ENCODE measurements at places on chromosomes 5 and 9. TPM values are rescaled to one million over a fixed set of nuclear protein-coding genes. Genes with fewer than 3 reads are reported as not detected.
A peak's percentile ranks its signal among the peaks of the same experiment; 100 is the strongest.

- no peak for DNase-seq
Measured at GRCh38 chr5:121121786-121122185, 657.7 kb downstream of the PRR16 start.

DNA sequence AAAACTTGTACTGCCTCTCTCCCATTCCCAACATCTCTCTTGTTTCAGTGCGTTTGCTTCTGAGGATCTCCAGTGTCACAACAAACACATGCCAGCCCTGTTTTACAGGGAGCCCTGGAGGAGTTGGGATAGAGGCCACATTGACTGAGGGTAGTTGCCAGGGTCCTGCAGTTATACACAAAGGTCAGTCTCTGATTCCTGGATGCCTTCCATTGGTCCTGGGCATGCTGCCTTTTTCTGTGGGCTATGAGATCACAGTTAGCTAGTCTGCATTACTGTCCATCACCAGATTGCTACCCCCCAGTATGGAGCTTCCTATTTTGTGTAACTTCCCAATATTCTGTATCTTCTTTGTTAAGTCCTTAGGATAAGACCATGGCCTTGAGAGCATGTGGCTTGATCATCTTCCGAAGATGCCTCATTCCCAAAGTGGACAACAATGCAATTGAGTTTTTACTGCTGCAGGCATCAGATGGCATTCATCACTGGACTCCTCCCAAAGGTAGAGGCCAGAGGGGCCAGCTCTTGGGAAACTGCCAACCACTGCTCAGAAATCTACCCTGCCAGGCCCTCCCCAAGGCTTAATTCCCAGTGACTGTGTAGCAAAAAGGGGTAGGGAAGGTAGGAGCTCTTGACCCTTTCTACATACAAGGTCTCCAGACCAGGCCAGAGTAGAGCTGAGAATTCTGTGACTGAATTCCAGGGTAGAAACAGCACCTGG is 9.5 kb downstream of the NUDT2 start:
- no peak for DNase-seq

DNA sequence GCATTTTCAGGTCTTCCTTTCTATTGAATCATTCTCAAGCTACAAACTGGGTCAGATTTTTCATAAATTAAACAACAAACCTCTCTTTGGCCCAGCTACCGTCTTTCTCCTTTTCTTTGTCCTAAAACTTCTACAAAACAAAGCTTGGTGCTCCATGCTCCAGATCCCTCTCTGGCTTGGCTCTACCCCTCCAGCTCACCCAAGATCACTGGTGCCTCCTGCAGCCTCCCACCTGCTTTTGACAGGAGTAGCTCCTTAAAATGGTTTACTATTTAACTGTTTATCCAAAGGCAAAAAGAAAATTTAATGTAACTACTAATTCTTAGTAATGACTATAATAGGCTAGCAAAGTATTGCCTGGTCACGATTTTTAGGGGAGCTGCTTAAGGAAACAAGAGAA is 10.7 kb upstream of the SERINC5 start:
- DNase-seq: no peak

DNA sequence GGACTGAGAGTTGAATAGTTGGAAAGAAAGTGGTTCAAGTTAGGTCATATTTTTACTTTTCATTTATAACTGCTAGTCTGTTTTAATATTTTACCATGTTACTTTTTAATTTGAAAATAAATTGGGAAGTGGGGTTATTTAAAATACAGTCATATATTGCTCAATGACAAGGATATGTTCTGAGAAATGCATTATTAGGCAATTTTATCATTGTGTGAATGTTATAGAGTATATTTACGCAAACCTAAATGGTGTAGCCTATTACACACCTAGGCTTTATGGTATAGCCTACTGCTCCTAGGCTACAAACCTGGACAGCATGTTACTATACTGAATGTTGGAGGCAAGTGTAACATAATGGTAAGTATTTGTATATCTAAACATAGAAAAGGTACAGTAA is 5.2 kb downstream of the CCDC152 start:
- no peak for DNase-seq

DNA sequence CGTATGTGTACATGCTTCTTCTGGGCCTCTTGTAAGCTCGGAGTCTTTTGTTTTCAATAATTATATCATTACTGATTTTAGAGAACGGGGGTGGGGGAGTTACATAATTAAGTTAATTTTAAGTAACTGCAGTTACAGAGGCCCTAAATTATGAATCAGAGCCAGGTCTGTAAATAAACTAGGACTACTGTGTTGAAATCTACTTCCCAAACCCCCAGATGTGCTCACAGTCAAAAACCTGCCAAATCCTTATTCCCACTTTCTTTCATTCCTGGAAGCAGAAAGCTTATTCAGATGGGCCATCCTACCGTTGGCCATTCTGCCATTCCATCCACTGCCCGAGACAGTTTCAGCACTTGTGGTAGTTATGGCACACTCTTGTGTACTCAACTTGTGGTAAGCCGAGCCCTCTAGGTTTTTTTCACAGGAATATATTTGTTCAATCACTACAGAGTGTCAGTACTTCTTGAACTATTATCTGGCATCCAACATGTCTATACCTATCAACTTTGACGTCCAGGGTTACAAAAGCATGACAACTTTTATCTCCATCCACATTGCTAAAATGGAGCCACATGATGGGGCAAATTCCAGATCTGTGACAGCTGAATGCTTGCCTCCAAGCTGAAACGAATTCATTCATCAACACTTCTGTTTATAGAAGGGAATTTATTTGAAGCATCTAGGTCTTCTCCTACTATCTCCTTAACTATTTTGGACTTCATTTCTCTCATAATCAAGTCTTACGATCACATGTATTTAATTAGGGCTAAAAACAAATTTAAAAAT is 37.8 kb downstream of the GLRX start:
- no peak for DNase-seq

- DNase-seq: peak; percentile 80
Measured at GRCh38 chr5:127320032-127320965, 29.7 kb downstream of the MEGF10 start.

- no peak for DNase-seq
Measured at GRCh38 chr5:594226-594860, 17.8 kb upstream of the CEP72 start.

- DNase-seq: peak; percentile 57
Measured at GRCh38 chr5:80481019-80481893, 6.6 kb upstream of the FAM151B start.

GRCh38 chr5:139774980-139775661 is 20.5 kb upstream of the PSD2 start:
- DNase-seq: peak; percentile 47

DNA sequence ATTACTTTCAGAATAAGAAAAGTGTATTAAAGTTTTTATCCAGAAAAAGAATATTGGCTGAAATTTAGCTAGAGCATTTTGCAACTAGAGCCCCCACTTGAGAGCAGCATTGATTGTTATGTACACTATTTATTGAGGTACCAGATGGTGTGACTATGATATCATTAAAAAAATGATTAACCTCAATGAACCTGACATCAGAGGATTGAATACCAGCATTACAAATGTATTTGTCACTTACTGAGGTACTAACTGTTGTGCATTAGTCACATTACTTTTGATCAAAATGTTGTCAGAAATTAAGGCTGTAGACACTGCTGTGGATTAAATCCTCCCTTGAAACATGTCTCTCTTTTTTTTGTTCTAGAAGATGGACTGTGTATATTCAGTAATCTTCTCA is 127.8 kb upstream of the DHFR start:
- DNase-seq: no peak

DNA sequence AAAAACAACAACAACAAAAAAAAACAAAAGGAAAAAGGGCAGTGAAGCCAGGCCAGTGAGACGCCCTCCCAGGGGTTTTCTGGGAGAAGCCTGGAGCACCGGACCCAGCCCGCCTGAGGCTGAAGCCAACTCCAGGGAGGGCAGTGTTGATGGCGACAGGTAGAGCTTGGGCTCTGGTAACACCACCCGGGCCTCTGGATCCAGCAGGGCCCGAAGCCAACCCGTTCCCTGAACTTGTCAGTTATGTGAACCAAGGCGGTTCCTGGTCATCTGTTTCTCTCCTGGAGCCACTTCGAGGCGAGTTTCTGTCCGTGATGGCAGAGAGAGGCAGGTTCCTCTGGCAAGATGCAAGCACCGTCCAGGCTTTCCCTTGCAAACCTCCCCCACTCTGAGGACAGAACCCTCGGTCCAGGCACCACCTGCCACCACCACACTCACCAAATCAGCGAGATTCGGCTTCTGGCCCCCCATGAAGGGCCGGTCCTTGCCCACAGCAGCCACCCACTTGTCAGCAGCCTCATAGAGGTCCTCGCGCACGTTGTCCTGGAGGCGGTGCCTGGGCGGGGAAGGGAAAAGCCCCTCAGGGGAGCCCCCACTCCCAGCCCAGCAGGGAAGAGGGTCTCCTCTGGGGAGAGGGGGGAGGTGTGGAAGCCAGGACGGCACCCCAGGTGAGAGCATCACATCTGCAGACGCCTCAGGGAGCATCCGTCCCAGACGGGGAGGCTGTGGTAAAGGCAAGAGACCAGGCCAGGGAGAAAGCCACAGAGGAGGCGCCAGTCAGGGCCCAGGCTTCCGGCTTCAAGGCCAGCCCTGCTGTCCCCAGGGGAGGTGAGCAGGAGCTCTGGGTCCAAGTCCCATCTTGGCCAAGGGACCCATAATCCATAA is 5.4 kb downstream of the PTGES2 start:
- no peak for DNase-seq

- no peak for DNase-seq
Measured at GRCh38 chr5:663436-664342, 29.5 kb downstream of the TPPP start.

- DNase-seq: no peak
Measured at GRCh38 chr9:12425878-12426864, 267.0 kb upstream of the TYRP1 start.

- no peak for DNase-seq
Measured at GRCh38 chr5:43038496-43038989, 1.6 kb downstream of the ANXA2R start.

PRDM9 gene
- not detected for total RNA-seq

LTC4S gene
- not detected for total RNA-seq

CDC42SE2 gene
- total RNA-seq: 14.2 TPM

CATSPER3 gene
- total RNA-seq: not detected

PCDHB5 gene
- 0.60 TPM for total RNA-seq

PAEP gene
- not detected for total RNA-seq

TICAM2 gene
- total RNA-seq: 6.4 TPM
